ENCODE measurements at places on chromosomes 2 and 18. TPM values are rescaled to one million over a fixed set of nuclear protein-coding genes. Genes with fewer than 3 reads are reported as not detected.

- no peak for DNase-seq
Observed at GRCh38 chr18:6537475-6537874, 122.8 kb upstream of the L3MBTL4 start.

- peak; percentile 17 for DNase-seq
Observed at GRCh38 chr2:205176546-205176945, 505.8 kb upstream of the NRP2 start.

DNA sequence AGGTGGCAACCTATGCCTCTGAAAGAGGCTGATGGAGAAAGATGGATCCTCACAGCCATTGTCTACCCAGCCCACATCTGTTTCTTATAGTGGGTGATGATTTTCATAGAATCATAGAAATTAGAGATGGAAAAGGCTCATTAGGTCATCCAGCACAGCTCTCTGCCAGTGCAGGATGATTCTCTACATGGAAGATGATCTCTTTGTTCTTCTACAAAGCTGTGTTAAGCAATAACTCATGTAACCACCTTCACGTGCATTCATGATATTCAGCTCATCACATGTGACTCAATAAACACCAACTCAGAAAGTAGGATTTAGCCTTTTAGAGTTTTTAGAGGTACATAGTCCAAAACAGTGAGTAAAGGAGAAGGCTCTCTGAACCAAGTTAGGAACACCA, 539.4 kb upstream of the ID2 start:
- DNase-seq, result peak; percentile 63

- DNase-seq, result peak; percentile 49
Observed at GRCh38 chr18:62596145-62597005, 73.5 kb downstream of the ZCCHC2 start.

DNA sequence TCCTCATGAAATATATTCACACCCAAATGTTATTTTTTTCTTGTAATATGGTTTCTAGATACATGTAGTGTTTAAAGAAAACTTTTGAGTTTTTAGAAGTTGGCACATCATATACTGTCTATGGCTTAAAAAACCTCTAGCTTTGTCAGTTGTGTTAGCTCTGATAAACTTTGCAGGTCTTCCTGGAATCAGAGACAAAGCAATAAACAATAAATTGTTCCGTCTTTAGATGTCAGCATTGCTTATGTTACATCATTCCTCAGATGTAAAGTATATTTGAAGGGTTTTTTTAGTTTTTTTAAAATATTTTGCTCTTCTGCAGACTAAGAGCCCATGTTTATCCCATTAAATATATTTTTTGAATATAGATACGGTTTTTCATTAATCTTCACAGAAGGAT, 145.1 kb downstream of the GPD2 start:
- DNase-seq, result no peak

DNA sequence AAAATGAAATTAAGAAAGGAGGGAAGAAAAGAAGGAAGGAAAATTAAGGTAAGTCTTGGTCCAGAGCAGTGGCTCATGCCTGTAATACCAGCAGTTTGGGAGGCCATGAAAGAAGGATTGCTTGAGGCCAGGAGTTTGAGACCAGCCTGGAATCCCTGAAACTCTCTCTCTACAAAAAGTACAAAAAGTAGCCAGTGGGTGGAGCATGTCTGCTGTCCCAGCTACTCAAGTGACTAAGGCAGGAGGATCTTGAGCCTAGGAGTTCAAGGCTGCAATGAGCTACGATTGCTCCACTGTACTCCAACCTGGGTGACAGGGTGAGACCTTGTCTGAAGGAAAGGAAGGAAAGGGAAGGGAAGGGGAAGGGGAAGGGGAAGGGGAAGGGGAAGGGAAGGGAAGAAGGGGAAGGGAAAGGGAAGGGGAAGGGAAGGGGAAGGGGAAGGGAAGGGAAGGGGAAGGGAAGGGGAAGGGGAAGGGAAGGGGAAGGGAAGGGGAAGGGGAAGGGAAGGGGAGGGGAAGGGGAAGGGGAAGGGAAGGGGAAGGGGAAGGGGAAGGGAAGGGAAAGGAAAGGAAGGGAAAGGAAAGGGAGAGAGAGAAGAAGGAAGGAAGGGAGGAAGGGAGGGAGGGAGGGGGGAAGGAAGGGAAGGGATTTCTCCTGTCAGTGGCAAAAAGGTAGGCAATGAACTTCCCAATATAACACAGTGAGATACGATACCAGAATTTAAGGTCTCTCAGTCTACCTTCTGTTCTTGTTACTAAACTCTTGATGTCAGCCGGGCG, 412.8 kb downstream of the CMPK2 start:
- DNase-seq, result peak; percentile 6

GRCh38 chr2:84741182-84741822, 139.6 kb downstream of the TRABD2A start:
- peak; percentile 36 for DNase-seq

GRCh38 chr2:176852667-176853066, 359.9 kb upstream of the HNRNPA3 start:
- DNase-seq, result no peak

GRCh38 chr18:37364237-37364636, 201.4 kb downstream of the CELF4 start:
- DNase-seq, result no peak

DNA sequence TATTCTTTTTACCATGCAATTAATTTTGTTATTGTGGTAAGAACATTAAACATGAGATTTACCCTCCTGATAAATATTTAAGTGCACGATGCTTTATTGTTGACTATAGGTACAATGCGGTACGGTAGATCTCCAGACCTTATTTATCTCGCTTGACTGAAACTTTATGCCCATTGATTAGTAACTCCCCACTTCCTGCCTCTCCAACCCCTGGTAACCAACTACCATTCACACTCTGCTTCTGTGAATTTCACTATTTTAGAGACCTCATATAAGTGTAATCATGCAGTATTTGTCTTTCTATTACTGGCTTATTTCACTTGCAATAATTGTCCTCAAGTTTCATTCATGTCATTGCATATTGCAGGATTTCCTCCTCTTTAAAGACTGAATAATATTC, 195.7 kb upstream of the ID2 start:
- no peak for DNase-seq

- DNase-seq, result peak; percentile 63
Observed at GRCh38 chr2:64453770-64454385, at the start of gene LGALSL. LGALSL (plus strand) TSS chr2:64454162; CDS start chr2:64454546, 384 bp downstream.

DNA sequence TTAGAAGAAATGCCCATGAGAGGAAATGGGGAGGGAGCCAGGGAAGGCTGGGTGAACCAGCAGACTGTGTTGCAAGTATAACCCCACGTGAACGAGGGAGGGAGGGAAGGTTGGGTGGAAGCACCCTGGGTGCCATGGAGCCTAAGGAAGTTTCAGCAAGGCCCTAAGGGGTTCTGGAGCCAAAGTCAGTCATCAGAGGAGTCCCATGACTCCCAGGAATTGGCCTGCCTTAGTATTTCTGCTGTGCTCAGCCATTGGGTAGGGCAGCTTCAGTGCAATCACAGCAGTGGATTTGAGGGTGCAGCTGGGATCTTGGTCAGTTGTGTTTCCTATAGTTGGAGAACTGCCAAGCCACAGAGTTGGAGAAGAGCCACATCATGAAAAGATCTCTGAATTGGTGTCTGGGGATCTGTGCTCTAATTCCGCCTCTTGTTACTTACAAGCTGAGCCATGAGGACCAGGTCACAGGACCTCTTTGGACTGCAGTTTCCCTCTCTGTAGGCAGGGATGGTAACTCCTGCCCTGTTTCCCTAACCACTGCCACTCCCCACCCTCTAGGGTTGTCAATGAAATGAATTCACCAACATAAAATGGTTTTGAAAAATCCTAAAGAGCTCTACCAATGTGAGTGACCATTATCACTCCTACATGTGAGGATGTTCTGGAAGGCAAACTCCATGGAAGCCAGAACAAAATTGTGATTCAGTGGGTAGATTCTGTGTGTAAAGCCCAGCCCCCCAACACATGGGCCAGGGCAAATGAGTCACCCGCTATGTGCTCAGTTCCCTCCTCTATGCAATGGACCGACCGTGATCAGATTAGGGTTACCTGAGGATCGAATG, 108.9 kb downstream of the CLIP4 start:
- DNase-seq, result peak; percentile 25

DNA sequence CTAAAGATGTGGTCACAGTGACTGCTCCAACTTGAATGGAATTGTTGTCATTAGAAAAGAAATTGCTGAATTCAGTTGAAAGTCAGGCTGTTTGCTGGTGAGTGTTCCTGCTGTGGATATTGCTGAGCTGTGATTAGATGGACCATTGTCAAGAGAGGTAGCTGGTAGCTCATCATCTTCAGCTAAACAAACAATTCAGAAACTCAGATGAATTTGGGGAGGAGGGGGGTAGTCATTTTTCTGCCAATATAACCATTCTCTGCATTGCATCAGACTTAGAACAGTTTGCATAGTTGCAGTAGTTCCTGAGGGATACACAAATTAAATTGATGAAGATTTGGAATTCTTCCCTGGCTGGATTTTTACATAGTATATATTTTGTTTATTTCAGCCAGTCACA, 108.3 kb downstream of the MTCL1 start:
- DNase-seq, result peak; percentile 39

GRCh38 chr2:136381245-136381644, 263.3 kb upstream of the CXCR4 start:
- DNase-seq, result no peak

The CPS1 gene
- 1.8 TPM for polyA plus RNA-seq

The TMEM200C gene
- polyA plus RNA-seq, result not detected

The GKN2 gene
- polyA plus RNA-seq, result not detected
